A549 treated with AZD2906 at 1 μM for 4 hours (cell line): ENCODE measurements at places on chromosomes 16 and 17. TPM values are rescaled to one million over a fixed set of nuclear protein-coding genes. Genes with fewer than 3 reads are reported as not detected.

The UMOD gene
- total RNA-seq = not detected in 5 replicates

The OTOP2 gene
- 0.05 to 0.06 TPM in 2 of 5 replicates, not detected in the others for total RNA-seq

The TMEM220 gene
- 2.0 to 3.8 TPM (median 2.7 TPM) in 5 replicates for total RNA-seq

The TBC1D3B gene
- 1.8 to 3.6 TPM (median 3.1 TPM) in 5 replicates for total RNA-seq

The GJC1 gene
- total RNA-seq = 23.1 to 30.1 TPM (median 26.1 TPM) in 5 replicates
